ENCODE measurements at places on chromosomes 13 and 19. TPM values are rescaled to one million over a fixed set of nuclear protein-coding genes. Genes with fewer than 3 reads are reported as not detected.
A peak's percentile ranks its signal among the peaks of the same experiment; 100 is the strongest.

- DNase-seq = peak; percentile 56
Measured at GRCh38 chr13:23377983-23378632, 55.4 kb downstream of the SACS start.

OR4F17 gene
- not detected for total RNA-seq

GGN gene
- total RNA-seq = 0.34 TPM

C5AR1 gene
- total RNA-seq = 15.6 TPM

CYP2F1 gene
- not detected for total RNA-seq

CILP2 gene
- 0.32 TPM for total RNA-seq

All from left cardiac atrium (tissue), 4 donors.